ENCODE measurements at places on chromosomes 5 and 9.

DNA sequence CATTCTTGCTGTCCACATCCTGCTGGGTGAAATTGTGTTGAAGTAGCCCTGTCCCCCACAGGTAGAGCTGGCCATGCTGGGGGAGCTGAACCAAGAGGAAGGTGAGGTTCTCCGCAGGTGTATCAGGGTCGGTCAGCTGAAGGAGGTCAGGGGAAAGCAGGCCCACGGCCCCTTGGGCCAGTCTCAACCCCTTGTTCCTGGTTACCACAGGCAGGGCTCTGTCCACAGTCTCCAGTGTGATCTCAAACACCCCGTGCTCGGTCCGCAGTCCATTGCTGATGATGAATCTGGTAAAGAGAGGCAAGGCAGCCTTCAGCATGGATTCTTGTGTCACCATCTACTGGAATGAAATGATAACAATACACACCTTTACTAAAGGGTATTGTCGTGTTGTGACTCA lies 53.4 kb upstream of the CER1 start:
- no peaks in the 10 kb centered on the region for H3K27me3 ChIP-seq
- DNase-seq = no peak
- H3K4me3 ChIP-seq = no peak overlapping the region
- H3K27ac ChIP-seq = no peak overlapping the region
- H3K36me3 ChIP-seq = no peaks in the 10 kb centered on the region

DNA sequence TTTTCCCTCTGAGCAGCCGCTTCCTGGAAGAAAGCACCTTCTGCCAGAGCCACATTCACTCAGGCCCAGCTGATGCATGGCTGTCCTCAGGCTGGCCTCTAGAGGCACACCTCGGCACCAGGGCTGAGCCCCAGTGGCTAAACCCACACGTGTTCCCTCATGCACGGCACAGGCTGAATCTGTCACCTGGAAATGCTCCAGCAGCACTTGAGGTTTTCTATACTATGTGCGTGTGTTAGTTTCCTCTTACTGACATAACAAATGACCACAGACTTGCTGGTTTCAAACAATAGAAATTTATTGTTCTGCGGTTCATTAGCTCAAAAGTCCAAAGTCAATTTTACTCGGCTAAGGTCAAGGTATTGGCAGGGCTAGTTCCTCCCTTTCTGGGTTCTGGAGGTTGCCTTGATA lies 141.4 kb downstream of the LRRC70 start:
- no peaks in the 10 kb centered on the region for H3K36me3 ChIP-seq
- no peak overlapping the region for H3K4me3 ChIP-seq
- peak; percentile 55 for DNase-seq
- H3K4me1 ChIP-seq = peaks cover 6% of the 10 kb centered on the region

DNA sequence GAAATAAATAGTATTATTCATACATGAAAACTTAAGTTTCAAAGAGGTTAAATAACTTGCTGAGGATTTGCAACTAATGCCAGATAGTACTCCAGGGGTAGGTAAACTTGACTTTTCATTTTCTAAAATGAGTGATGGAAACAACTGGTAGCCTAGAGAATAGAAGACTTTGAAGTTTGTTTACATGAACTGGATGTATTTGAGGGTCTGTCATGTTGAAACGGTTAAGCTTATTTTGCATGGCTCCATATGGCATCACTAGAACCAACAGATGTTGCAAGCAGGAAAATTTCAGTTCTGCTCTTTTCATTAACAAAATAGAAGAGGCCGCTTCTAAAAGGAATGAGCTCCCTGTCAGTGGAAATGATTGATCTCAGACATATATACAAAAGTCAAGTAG lies 105.1 kb upstream of the SGCD start:
- H3K4me3 ChIP-seq = no peak overlapping the region
- H3K27ac ChIP-seq = no peak overlapping the region
- H3K4me1 ChIP-seq = peaks cover 15% of the 10 kb centered on the region
- no peaks in the 10 kb centered on the region for H3K36me3 ChIP-seq

GRCh38 chr9:133733796-133734533 lies 4.2 kb downstream of the SARDH start:
- no peaks in the 10 kb centered on the region for H3K36me3 ChIP-seq
- no peak overlapping the region for H3K4me3 ChIP-seq
- DNase-seq = no peak
- H3K27me3 ChIP-seq = no peaks in the 10 kb centered on the region
- peaks cover 16% of the 10 kb centered on the region for H3K4me1 ChIP-seq

GRCh38 chr9:5563886-5564285 lies 53.6 kb downstream of the PDCD1LG2 start:
- H3K4me3 ChIP-seq = no peak overlapping the region
- H3K36me3 ChIP-seq = no peaks in the 10 kb centered on the region
- no peaks in the 10 kb centered on the region for H3K27me3 ChIP-seq
- no peaks in the 10 kb centered on the region for H3K4me1 ChIP-seq
- no peak overlapping the region for H3K27ac ChIP-seq

GRCh38 chr5:76579166-76579937 lies 43.9 kb downstream of the F2RL2 start:
- no peak overlapping the region for H3K4me3 ChIP-seq
- H3K4me1 ChIP-seq = no peaks in the 10 kb centered on the region
- H3K36me3 ChIP-seq = no peaks in the 10 kb centered on the region
- H3K27ac ChIP-seq = no peak overlapping the region
- no peaks in the 10 kb centered on the region for H3K27me3 ChIP-seq

DNA sequence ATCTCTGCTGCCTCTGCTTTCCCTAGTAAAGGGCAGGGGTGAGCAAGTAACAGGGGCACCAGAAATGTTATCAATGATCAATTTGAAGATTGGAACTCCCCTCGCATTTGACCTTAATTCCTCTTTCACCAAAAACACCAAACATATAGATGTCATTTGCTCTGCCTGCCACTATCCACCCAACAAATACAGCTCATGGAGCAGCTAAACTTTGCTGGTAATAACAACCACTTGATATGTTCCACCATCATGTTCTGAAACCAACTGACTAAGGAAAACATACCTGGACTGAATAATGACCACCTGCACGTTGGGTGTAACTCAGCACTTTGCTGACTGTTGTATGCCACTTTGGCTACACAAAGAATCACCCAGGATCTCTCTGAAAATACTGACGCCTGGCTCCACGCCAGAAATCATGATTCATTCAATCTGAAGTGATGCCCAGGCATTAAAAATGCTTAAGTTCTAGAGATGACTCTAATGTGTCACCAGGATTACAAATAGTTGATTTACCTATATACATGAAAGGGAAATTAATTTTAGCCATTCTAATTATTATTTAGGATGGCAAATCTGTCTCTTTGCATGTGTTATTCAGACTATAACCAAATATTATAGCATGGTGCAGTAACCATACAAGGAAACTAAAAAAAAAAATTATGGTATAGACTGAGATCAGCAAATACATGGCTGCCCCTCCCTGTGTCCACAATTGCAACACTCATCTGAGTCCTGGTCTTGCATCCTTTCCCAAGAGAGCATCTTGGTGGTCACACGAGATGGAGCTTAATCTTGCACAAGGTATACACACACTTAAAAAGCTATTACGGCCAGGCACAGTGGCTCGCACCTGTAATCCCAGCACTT lies 43.1 kb upstream of the TTC39B start:
- H3K36me3 ChIP-seq = no peaks in the 10 kb centered on the region
- peak; percentile 20 for DNase-seq
- H3K27me3 ChIP-seq = no peaks in the 10 kb centered on the region

DNA sequence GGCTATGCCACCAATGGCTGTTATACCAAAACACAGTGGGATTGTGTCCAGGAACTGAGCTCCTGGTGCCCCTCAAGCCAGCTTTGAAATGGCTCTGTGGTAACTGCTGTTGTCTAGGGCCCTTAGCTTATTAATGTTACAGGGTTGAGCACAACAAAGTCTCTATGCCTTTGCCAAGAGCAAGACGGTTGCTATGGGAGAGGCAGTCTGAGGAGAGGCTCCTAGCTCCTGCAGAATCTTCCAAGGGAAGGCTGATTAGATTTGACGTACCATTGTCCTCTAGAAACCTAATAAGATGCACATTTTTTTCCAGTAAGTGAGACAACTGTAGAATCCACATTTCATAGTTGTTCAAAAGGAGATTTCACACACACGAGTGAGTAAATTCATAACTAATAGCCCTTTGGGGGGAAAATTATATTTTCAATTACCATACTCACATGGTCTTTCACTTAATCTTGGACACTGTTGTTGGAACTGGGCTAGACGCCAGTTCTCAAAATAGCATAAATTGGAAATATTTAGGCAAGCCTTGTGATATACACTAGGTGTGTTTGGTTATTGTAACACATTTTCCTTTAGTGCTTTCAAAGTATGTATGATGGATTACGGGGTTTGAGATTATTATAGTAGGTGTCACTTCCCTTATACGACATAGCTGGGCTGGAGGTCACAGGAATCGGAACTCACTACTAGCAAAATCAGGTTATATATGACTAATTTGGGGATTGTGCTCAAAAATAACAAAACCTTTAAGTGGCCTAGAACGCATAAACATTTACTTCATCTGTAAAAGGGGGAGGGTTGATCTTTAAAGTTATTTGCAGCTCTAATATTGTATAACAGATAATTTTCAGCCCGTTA lies 186.3 kb upstream of the EGFLAM start:
- H3K4me3 ChIP-seq = no peak overlapping the region
- no peaks in the 10 kb centered on the region for H3K36me3 ChIP-seq
- DNase-seq = no peak
- H3K4me1 ChIP-seq = no peaks in the 10 kb centered on the region
- no peak overlapping the region for H3K27ac ChIP-seq

GRCh38 chr9:87336914-87337333 lies 160.7 kb upstream of the DAPK1 start:
- H3K36me3 ChIP-seq = no peaks in the 10 kb centered on the region
- no peaks in the 10 kb centered on the region for H3K27me3 ChIP-seq
- peaks cover 13% of the 10 kb centered on the region for H3K4me1 ChIP-seq

GRCh38 chr5:131981516-131981915 lies 29.9 kb downstream of the ACSL6 start:
- H3K27me3 ChIP-seq = no peaks in the 10 kb centered on the region
- H3K36me3 ChIP-seq = no peaks in the 10 kb centered on the region
- H3K4me1 ChIP-seq = no peaks in the 10 kb centered on the region
- H3K27ac ChIP-seq = no peak overlapping the region
- H3K4me3 ChIP-seq = no peak overlapping the region
